ENCODE measurements at places on chromosomes 12 and 14.
A peak's percentile ranks its signal among the peaks of the same experiment; 100 is the strongest.

- DNase-seq = no peak
Measured at GRCh38 chr12:32548691-32549281, 130.3 kb upstream of the DNM1L start.

DNA sequence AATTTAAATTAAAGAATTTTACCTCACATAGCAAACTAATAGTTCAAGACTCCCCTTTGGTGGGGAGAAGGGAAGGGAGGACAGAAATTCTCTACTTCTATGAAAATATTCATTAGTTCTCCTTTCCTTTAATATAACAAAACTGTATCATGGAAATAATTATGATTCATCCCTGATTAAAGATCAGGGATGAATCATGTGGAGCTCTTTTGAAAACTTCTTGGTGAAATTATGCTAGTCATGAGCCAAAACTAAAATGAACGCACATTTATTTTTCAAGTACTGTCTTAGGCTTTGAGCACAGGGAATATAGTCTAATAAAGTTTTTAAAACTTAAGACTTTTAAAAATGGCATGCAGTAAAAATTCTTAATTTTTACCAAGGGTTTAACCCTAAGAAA lies 17.1 kb downstream of the TMBIM4 start:
- no peak for DNase-seq

GRCh38 chr12:58419905-58420304 lies 478.5 kb downstream of the ATP23 start:
- DNase-seq = no peak

GRCh38 chr14:52111583-52111982 lies 42.7 kb upstream of the NID2 start:
- no peak for DNase-seq

GRCh38 chr12:28709986-28710685 lies 438.9 kb upstream of the FAR2 start:
- no peak for DNase-seq

- DNase-seq = peak; percentile 71
Measured at GRCh38 chr12:27549801-27550652, 26.0 kb downstream of the PPFIBP1 start.

DNA sequence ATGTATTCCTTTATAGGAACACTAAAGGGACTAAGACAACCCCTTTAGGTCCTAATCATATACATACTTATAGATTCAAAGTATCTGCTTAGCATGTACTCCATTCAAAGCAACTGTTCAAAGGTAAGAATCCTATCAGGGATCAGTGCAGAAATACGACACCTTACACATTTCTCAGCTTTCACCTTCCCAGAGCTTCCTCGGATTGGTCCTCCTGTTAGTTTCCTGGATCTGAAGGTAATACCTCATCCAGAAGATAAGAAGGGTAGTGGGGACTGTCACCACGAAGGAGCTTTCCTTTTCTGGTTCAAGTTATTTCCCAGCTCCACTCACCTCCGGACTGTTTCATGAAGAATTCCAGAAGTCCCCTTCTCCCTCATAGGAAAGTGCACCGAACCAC lies 38.0 kb downstream of the RCOR1 start:
- no peak for DNase-seq

DNA sequence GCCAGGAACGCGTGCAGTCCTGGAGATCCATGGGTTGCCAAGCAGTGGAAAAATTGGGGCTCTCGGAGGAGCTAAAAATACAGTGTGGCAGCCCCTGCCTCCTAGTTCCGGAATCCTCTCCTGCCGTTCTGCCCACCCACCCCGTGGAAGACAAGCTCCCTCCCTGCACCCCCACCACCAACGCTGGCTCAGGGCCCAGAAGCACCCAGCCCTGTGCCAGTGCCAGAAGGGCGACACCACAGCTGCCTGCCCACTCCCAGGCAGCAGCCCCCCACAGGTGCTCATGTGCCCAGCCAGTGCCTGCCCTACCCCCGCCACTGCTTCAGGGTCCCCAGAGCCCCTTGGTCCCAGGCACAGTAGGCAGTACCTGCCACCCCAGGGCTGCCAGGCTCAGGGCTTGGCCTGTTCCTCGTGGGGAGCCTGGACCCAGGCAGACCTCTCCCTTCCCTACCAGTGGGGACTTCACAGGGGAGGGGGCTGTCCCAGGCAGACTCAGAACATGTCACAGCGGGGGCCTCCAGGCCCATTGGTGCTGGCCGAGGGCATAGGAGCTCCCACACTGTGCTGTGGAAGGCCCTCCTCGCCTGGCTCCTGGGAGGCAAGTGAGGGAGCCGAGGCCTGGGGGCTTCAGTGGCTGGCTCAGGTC lies 7.4 kb downstream of the INF2 start:
- DNase-seq = no peak

- no peak for DNase-seq
Measured at GRCh38 chr12:87152075-87152474, 877.1 kb downstream of the C12orf50 start.

DNA sequence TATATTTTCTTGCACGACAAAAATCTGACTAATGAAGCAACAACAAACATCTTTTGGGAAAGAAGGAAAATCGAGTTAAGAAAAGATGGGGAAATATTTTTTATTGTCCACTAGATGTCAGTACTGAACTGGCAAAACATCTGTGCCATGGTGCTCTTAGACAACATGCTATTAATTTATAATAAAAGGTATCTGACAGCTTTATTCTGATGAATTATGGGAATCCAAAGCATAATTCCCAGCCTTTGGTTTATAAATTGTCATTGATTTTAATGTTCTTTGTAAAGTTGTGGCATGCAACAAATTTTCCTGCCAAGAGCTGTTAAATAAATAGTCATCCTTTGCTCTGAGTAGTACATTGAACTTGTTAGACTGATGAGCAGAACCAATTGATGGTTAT lies 231.2 kb downstream of the ETNK1 start:
- peak; percentile 9 for DNase-seq

DNA sequence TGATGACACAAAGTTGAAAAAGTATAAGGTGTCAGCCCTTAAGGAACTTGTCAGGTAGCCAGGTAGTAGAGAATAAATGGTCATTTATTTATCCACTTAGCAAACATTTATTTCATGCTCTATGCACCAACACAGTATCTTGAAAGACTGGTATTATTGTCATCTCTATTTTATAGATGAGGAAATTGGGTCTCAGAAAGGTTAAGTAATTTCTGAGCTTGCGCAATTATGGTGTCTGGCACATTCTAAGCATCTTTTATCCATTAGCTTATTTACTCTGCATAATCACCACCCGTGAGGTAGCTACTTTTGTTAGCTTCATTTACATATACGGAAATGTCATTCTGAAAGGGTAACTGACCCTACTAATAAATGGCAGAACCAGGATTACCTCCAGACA lies 2.5 kb upstream of the UTP20 start:
- DNase-seq = no peak
